Mammary epithelial cell (primary cell): ENCODE measurements at places on chromosomes 5 and 9. TPM values are rescaled to one million over a fixed set of nuclear protein-coding genes. Genes with fewer than 3 reads are reported as not detected.

LVRN gene
- not detected for total RNA-seq

PPP3R2 gene
- not detected in 2 replicates for total RNA-seq

TMC1 gene
- not detected in 2 replicates for total RNA-seq

PCDHGA11 gene
- 8.5 TPM for total RNA-seq

ANXA2R gene
- total RNA-seq: 2.2 TPM

SLC2A6 gene
- 24.7 TPM for total RNA-seq

DNA sequence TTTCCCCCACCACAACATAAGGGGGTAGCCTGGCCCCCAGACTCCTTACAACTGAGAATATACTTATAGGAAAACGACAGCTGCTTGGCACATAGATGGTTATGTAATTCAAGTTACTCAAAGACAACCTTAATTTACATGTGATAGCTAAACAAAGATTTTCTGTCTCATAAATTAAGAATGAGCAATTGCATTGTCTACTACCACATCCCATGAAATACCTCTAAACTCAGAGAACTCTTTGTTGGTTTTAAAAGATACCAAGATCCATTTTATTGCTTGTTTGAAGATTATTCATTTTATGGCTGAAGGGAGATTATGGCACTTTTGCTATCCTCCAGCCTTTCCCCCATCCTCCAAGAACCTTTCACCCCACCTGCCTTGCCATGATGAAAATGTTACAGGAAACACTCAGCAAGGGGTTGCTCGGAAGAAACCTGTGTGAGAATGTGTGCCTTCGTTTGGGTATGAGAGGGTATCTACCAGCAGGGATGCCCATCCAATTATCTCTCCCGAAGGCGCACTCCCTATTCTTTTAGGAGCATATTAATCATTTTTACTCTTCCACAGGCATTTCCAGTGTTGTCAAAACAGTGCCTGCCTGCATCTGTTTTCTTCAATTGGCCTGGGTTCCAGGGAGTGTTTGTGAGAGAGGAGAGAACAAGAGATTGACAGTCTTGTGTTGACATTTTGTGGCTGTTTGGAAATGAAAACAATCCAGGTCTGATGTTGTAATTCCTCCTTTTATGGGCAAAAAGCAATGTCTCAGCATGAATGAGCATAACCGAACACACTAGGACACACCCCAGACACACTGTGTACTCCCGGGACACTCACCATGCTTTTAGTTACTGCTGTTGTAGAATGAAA lies 208.0 kb upstream of the ANKRD55 start:
- DNase-seq: peak; percentile 89

DNA sequence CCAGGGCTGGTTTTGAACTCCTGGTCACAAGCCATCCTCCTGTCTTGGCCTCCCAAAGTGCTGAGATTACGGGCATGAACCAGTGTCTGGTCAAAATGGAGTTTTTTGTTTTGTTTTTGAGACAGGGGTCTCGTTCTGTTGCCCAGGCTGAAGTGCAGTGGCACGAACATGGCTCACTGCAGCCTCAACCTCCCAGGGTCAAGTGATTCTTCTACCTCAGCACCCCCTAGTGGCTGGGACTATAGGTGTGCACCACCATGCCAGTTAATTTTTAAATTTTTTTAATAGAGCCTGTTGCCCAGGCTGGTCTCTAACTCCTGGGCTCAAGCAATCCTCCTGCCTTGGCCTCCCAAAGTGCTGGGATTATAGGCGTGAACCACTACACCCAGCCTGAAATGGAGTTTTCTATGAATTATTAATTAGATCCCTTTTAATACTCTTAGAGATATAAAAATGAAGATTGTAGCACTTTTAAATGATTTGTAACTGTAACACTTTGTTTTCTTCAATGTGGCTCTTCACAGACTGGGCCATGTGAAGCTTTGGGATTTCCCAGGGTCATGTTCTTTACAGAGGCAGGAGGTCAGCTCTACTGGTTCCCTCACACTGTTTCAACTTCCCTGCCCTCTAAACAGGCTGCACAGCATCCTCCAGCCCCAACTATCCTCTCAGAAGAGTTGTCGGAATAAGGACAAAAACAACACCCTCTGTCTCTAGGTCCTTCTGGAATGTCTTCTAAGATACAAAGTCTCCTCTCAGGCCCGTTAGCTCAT lies 32.7 kb upstream of the SPARC start:
- DNase-seq: no peak

GRCh38 chr9:2559192-2560152 lies 62.1 kb upstream of the VLDLR start:
- peak; percentile 84 for DNase-seq

DNA sequence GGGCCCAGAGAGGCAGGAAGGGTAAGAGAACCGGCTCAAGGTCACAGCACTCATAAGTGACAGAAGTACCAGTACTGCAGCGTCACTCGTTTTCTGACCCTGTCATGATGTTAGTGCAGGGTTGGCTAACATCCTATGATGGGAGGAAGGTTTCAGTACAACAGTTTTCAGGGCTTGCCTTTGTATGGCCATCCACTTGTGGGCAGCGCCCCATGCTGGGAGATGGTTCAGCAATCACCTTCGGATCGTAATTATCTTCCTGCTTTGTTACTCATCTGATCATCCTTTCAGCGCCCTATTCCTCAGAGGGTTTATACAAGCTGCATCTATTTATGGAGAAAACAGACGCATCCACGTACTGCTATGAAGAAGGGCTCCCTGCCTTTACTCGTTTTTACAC lies 2.4 kb downstream of the MAP1B start:
- no peak for DNase-seq

DNA sequence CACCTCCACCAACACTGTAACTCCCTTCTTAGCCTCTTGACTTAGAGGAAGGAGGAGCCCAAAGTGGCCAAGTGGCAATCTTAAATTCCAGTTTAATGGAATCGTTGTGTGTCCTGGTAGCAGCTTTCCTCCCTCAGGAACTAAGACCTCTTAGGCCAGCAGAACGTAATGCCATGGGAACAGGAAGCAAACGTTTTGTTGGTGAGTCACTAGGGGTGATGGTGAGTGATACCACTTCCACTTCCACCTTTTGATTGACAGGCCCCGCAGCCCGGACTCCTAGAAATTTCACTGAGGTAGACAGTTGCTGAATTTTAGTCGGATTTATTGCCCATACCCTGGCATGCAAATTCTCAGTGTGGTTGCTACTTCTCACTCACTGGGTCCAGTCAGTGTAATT lies 94.2 kb upstream of the FBN2 start:
- DNase-seq: no peak
